ENCODE measurements at places on chromosomes 6 and 20. TPM values are rescaled to one million over a fixed set of nuclear protein-coding genes. Genes with fewer than 3 reads are reported as not detected.

SEMG1 gene
- not detected for total RNA-seq

SNAP25 gene
- 8.2 TPM for total RNA-seq

GRCh38 chr6:116461932-116462885 lies 1.0 kb downstream of the CALHM6 start:
- H3K36me3 ChIP-seq: no peaks in the 10 kb centered on the region
- DNase-seq: peak; percentile 34
- no peak overlapping the region for H3K27ac ChIP-seq
- H3K4me3 ChIP-seq: peak overlapping the region; percentile 61

- no peaks in the 10 kb centered on the region for H3K36me3 ChIP-seq
- peaks cover 7% of the 10 kb centered on the region for H3K4me1 ChIP-seq
- H3K27me3 ChIP-seq: peaks cover 8% of the 10 kb centered on the region
- DNase-seq: no peak
- H3K4me3 ChIP-seq: no peak overlapping the region
Measured at GRCh38 chr20:52231230-52231746, 39.7 kb upstream of the ZFP64 start.

GRCh38 chr6:115067690-115068447 lies 725.0 kb upstream of the HS3ST5 start:
- H3K27me3 ChIP-seq: no peaks in the 10 kb centered on the region
- peak overlapping the region; percentile 83 for H3K27ac ChIP-seq
- no peak overlapping the region for H3K4me3 ChIP-seq
- peaks cover 15% of the 10 kb centered on the region for H3K4me1 ChIP-seq
- peaks cover 5% of the 10 kb centered on the region for H3K36me3 ChIP-seq

DNA sequence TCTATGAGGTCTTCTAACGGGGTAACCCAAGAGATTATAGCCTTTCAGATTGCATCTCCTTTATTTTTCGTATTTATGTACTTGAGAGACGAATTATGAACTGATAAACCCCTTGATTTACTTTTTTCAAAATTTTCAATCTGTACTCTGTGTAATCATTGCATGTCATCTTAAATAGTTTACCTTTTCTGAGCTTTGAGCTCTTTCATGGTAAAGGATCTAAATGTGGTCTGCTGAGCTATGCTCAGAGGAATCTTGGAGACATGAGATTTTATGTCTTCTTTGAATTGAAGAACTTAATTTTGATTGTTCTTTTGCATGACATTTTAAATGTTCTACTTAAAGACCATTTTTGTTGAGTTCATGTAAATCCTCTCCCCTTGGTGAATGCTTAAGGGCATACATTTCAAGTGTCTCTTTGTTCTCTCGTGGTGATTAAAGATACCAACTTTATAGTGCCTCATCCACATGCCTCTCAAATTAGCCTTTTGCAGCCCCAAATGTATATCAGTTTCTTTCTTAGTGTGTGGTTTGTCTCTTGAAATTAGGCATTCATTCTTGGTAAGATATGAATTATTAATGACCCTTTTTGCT lies 116.3 kb upstream of the SCGN start:
- no peak overlapping the region for H3K4me3 ChIP-seq
- H3K36me3 ChIP-seq: peaks cover 54% of the 10 kb centered on the region
- H3K27ac ChIP-seq: no peak overlapping the region
- H3K27me3 ChIP-seq: no peaks in the 10 kb centered on the region

GRCh38 chr6:26536571-26537159 lies 1.5 kb upstream of the HMGN4 start:
- peaks cover 6% of the 10 kb centered on the region for H3K36me3 ChIP-seq
- no peak for DNase-seq
- H3K4me1 ChIP-seq: peaks cover 22% of the 10 kb centered on the region
- H3K4me3 ChIP-seq: peak overlapping the region; percentile 88
- no peaks in the 10 kb centered on the region for H3K27me3 ChIP-seq

DNA sequence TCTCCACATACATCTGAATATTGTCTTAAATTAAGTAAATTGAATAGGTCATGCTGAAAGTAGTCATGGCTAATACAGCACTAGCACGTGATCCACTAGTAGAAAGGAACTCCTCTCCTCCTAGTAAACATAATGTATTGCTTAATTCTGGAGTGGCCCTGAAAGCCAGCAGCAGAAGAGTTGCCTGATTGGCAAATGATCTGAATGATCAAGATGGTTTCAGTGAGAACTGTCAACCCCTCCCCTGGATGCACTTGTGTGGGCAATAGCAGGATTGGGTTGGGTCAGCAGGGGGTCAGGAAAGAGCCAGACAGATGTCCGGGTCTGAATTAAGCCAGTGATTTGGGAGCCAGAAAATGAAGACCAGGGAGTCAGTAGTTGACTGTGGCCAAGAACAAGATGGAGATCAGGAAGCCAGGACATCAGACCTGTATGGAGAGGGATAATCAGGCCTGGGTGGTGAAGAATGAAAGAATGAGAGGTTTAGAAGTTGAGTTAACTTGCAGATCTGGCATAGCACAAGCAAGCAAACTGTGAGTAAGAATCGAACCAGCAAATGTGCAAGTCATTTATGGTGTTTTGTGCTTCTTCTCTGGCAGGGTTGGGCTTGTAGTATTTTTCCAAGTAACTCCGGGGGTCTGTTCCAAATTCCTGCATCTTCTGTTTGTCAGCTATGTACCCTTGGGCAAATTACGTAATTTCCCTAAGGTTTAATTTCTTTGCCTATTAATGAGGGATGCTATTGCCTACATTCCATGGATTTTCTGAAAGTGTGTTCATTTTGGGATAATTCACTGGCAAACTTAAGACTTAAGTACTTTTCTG lies 304.9 kb downstream of the CD109 start:
- DNase-seq: no peak
- no peaks in the 10 kb centered on the region for H3K36me3 ChIP-seq
- no peak overlapping the region for H3K27ac ChIP-seq
- no peak overlapping the region for H3K4me3 ChIP-seq
- H3K4me1 ChIP-seq: no peaks in the 10 kb centered on the region
- no peaks in the 10 kb centered on the region for H3K27me3 ChIP-seq

DNA sequence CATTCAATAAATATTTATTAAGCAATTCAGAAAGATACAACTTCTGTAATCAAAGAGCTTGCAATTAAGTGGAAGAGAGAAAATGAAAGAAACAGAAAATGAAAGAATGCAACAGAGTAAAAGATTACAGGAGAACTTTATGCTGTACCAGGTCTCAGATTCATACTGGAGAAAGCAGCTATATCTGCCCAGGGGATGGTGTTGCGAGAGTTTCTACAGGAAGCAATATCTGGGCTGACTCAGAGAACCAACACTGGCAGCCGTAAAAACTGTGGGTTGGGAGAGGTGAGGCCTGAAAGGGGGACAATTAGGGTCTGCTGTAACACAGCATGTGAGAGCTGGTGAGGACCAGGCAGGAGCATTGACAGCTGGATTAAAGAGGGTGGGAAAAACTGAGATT lies 256.7 kb upstream of the TCF21 start:
- no peak overlapping the region for H3K27ac ChIP-seq
- H3K36me3 ChIP-seq: no peaks in the 10 kb centered on the region
- DNase-seq: no peak
- H3K4me3 ChIP-seq: no peak overlapping the region
- no peaks in the 10 kb centered on the region for H3K27me3 ChIP-seq

DNA sequence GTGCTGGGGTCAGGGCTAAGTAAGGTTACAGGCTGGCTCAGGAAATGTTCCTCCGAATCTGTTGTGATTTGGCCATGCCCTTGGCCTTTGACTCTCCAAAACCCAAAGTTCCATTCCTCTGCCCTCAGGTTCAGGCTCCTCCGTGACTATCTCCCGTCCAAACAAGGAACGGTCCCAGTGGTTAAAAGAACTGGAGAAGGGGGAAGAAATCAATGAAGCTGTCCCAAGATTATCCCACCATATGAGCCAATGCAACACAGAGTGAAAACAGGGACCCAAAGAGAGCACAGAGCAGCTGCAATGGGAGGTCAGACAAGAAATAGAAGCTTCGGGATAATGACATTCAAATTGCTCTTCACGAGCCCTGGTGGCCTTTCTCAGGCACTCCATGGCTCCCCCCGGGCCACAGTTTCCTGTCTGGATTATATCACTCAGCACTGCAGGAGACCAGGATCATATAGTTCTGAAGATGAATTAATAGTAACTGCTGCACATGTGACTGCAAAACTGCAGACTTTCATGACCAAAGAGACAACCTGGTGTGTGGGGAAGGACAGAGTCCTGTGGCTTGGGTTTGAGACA lies 211.3 kb downstream of the ZNF217 start:
- H3K27me3 ChIP-seq: no peaks in the 10 kb centered on the region
- H3K4me3 ChIP-seq: no peak overlapping the region
- peaks cover 9% of the 10 kb centered on the region for H3K4me1 ChIP-seq
- no peak for DNase-seq

DNA sequence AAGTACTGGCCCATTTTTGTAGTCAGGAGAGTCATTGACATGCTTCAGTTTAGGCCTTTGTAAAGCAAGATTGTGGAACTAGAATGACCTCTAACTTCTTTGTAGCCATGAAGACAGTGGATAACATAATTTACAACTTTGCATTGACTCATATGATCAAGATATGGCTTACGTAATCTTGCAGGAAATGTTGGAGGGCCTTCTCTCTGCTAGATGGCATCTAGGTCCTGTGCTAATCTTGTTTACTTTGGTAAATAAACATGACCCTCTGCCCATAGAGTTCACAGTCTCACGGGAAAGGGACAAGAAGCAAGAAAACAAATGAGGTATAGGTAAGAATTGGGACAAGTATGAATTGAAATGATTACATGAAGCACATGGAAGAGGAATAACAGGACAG lies 355.2 kb upstream of the ARID1B start:
- H3K27me3 ChIP-seq: no peaks in the 10 kb centered on the region
- H3K36me3 ChIP-seq: peaks cover 11% of the 10 kb centered on the region
- peaks cover 3% of the 10 kb centered on the region for H3K4me1 ChIP-seq
